Left renal cortex interstitium (tissue), 4 donors: ENCODE measurements at places on chromosomes 12 and 14.

GRCh38 chr12:32496946-32497345 lies 97.6 kb downstream of the FGD4 start:
- DNase-seq: no peak

DNA sequence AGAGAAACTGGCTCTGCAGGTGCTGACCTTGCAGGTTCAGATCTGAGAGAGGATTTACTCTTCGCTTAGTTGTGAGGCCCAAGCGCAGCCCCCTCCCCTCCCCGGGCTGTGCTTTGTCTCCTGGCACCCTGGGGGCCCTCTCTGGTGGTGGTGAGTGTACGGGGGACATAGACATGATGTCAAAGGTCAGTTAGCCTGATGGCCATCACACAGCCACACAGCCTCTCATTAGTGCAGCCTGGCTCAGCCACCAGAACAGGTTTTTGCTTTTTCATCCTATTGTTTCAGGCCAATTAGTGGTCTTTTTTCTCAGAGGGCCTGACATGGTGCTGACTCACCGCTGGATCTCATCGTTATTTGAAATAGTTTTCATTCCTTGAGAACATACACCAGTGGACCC lies 437.9 kb downstream of the AACS start:
- DNase-seq: no peak

DNA sequence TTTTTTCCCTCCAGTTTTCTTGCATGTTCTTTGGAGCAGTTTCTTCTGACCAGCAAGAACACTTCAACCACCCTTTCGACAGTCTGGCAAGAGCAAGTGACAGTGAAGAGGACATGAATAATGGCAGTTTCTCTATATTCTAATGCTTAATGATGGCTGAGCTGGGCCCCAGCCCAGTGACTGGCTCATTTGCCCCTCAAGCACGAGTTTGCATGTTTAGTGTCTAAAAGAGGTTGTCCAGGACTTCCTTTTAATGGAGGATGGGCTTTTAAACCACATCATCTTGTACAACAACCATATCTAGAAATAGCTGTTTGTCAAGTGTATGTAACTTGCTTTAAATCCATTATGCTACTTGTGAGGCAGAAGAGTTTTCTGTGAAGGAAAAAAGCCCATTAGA lies 28.4 kb downstream of the RAD9B start:
- DNase-seq: no peak

DNA sequence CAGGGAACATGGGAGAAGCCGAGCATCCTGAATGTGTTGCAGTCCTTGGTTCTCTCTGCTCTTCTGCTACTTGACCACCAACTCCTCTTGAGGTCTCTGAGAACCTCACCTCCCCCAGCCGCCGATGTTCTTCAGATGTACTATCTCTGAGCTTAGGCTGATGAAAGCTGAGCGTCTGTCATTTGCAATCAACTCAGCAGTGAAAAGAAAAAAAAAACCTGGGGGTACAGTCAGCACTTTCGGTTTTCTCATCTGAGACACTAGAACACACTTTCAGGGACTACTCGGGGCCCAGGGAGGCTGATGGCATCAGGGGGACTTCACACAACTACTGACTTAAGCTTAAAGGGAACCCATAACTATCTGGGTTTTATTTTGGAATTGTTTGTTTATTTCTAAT lies 9.6 kb upstream of the FLVCR2 start:
- DNase-seq: no peak

DNA sequence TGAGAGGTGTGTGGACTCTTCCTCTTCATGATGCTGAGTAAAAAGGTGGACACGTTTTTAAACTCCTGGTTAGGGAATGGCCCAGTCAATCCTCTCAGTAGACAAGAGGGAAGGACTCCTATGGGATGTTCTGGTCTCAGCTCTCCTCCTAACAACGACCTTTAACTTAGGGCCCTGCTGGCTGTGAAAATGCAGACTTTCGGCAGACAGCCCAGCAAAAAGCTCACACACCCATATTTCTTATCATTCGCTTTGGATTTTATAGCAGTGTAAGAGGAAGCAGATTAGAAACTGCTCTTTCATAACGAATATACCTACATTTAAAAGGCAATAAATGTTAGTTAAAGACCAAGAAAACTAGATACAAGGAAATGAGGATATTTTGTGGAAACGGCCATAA lies 18.0 kb upstream of the YARS2 start:
- no peak for DNase-seq

GRCh38 chr12:49666176-49666575 lies 41.0 kb downstream of the FMNL3 start:
- no peak for DNase-seq

DNA sequence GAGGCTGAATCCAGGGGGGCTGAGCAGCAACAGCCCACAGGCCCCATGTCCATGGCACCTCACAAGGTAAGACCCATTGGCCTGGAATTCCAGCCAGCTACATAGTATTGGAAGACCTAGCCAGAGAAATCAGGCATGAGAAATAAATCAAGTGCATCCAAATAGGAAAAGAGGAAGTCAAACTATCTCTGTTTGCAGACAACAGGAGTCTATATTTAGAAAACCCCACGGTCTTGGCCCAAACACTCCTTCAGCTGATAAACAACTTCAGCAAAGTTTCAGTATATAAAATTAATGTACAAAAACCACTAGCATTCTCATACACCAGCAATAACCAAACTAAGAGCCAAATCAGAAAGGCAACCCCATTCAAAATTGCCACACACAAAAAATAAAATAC lies 16.9 kb downstream of the PDE6H start:
- DNase-seq: no peak

GRCh38 chr14:24609655-24610344 lies at the start of gene GZMH:
Gene GZMH, minus strand, starts transcription at chr14:24609685. Its CDS starts 72 bp downstream, at chr14:24609613.
- DNase-seq: no peak

GRCh38 chr12:47744778-47745436 lies 13.8 kb downstream of the RAPGEF3 start:
- DNase-seq: no peak

- DNase-seq: no peak
Measured at GRCh38 chr12:104720339-104721038, 237.6 kb downstream of the SLC41A2 start.

- DNase-seq: no peak
Measured at GRCh38 chr12:62481843-62482540, 15.4 kb downstream of the MON2 start.

- no peak for DNase-seq
Measured at GRCh38 chr12:74111688-74112360, 425.8 kb upstream of the ATXN7L3B start.

- no peak for DNase-seq
Measured at GRCh38 chr14:58274881-58275280, 23.5 kb upstream of the ARID4A start.

- DNase-seq: no peak
Measured at GRCh38 chr12:93773122-93773871, 96.1 kb downstream of the CRADD start.

DNA sequence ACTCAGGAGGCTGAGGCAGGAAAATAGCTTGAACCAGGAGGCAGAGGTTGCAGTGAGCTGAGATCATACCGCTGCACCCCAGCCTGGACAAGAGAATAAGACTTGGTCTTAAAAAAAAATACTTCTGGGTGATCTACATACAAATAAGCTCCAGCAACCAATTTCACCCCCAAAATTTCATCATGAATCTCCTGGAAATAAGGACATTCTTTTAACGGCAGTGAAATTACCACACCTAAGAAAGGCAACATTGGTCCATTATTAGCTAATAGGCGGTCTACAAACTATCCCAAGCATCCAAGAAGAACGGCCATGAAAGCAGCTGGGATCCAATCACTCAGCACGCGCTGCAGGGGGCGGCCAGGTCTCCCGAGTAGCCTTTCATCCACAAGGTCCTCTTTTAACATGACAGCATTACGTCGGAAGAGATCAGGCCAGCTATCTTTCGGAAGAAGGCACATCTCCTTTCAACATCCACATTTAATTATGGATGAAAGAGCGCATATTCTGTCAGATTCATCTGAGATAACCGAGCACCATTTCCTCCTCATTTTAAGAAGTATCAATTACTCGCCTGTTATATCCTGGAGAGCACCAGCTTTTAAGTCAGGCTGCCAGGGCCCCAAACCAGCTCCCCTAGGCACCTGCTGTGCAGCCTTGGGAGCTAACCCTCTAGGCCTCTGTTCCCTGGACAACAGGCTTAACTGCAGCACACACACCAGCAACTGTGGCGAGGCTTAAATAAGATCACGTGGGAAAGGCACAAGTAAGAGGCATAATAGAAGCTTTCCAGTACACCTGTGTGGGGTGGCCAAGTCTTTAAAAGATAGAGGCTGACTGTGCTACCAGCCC lies 4.2 kb downstream of the SLC15A4 start:
- DNase-seq: no peak

DNA sequence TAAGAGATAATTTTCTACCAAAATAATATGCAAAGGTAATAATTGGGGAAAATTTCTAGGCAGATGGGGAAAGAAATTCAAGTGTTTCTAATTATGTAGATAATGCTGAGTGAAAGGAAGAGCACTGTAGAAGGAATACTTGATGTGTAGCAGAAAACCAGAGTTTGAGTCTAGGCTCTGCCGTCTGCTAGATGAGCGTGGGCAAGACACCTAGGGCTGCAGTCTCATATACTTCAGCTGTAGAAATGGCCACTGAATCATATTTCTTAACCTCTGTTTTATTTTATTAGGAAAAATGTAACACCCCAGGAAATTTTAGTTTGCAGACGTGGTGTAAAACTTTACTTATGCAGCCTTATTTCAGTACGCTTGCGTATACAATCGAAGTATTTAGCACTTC lies 59.8 kb upstream of the SLC38A2 start:
- no peak for DNase-seq

DNA sequence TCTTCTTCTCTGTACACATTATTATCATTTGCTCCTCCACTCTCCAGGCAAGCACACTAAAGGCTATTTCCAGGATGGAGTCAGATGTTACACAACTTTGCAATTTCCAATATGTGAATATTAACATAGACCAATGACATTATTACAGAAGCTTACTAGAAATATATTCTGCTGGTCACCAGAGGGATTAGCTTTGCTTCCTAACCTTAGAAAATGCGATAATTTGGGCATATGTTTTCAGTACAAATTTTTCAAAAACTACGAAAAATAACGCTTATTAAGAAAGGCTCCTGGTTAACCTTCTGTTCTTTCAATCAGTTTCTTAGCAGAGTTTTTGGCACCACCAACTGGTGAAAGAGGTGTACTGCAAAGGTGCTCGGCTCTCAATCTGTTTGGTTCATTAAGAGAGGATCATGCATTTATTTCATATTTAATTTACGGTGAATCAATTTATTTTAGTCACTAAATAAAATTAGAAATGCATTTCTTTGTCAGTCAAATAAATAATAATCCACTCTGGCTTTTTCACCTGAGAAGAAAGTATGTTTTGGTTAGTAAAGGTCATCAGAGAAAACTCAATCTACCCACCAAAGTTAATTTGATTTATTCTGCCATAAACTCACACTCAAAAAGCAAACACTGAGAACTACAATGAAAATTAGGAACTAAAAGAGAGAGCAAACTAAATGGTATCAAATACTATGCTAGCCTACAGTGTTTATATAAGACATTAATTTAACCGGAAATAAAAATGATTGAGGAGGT lies 39.2 kb downstream of the EFCAB11 start:
- no peak for DNase-seq

DNA sequence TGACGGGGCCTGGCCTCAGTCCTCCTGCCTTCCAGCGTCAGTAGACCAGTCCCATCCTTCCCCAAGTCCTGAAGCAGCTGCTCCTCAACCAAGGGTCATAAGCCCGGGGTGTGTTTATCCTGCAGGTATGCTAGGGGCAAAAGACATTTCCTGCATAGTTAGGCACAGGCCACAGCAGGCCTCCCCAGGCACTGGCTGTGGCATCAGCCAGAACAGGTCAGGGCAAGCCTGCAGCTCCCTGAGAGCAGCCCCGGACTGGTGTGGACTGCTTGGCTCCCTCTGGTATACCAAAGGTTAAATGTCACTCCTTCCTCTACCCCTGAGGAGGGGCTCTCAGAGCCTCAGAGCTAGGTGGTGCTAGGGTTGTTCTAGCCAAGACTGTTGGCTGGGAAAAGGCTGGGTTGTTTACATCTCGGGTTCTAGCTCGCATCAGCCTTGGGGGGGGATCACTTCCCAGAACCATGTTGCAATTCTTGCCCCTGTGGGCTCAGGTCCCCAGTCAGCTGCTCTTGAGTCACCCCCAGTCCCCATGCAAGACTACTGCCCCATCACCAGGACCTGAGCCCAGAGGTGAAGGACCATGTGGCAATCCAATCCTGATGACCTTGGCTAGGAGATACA lies 2.9 kb downstream of the MMP14 start:
- DNase-seq: no peak

DNA sequence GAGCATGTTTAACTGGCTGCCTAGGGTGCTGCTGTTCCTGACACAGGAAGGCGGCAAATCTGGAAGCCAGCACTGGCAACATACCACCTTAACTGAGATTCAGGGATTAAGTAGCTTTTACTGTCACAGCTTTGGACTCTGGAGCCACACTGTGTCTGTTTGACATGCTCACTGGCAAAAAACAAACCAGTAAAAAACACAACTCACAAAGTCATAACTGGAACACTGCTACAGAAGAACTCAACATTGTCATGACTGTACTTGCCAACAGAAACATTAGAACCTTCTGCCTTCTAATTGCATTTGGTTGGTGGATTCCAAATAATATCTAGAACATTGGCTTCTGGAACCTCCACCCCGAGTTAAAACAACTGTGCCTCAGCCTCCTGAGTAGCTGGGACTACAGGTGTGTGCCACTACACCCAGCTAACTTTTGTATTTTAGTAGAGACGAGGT lies 117.6 kb downstream of the TTC6 start:
- DNase-seq: no peak

DNA sequence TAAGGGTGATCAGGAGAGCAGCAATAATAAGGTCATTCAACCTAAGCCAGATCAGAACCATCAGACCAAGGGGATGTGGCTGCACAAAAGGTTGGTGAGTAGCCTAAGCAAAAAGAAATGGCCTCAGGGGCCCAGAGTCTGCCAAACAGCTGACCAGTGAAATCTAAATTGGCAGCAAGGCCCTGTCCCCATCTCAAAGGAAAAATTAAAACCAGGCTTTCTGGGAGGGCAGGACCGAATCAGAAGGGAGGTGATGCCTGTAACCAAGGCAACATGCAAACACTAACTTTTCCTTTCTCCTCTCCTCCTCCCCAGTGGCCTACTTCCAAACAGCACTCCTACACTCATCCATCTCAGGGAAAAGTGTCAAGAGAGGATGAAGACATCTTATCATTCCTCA lies 256.4 kb downstream of the NUAK1 start:
- no peak for DNase-seq
